ENCODE measurements at places on chromosomes 6 and 20. TPM values are rescaled to one million over a fixed set of nuclear protein-coding genes. Genes with fewer than 3 reads are reported as not detected.

Gene AVP
- not detected for total RNA-seq

Gene NKX2-2
- not detected for total RNA-seq

Gene SPAG4
- 6.8 TPM for total RNA-seq

Gene BHLHE23
- not detected for total RNA-seq

Gene MOXD1
- 13.8 TPM for total RNA-seq

Gene CYP39A1
- total RNA-seq: 1.0 TPM

Gene PLN
- total RNA-seq: not detected

Gene SLC24A3
- total RNA-seq: under 0.01 TPM

Measured in bronchus fibroblast of lung (primary cell).